Glutamatergic neuron (in vitro differentiated cells): ENCODE measurements at places on chromosomes 4 and X.

- DNase-seq, result peak; percentile 32
Measured at GRCh38 chr4:175874306-175874705, 62.2 kb upstream of the GPM6A start.

DNA sequence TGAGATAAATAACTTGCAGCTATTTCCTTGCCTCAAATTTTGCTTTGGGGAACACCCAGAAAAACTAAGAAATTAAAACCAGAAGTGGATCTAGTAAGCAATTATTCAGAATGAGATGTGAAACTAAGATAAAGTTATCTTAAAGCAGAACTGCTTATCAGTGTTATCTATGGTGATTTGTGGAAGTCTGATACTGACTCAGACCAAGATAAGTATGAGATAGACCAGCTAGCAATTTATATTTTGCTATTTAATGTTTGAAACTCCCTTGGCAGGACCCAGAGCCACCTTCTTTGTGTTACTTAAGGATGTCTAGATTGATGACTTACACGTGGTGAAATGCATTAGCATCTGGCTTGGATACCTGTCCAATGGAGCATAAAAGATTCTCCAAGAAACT, 368.1 kb downstream of the EPHA5 start:
- no peak for DNase-seq

DNA sequence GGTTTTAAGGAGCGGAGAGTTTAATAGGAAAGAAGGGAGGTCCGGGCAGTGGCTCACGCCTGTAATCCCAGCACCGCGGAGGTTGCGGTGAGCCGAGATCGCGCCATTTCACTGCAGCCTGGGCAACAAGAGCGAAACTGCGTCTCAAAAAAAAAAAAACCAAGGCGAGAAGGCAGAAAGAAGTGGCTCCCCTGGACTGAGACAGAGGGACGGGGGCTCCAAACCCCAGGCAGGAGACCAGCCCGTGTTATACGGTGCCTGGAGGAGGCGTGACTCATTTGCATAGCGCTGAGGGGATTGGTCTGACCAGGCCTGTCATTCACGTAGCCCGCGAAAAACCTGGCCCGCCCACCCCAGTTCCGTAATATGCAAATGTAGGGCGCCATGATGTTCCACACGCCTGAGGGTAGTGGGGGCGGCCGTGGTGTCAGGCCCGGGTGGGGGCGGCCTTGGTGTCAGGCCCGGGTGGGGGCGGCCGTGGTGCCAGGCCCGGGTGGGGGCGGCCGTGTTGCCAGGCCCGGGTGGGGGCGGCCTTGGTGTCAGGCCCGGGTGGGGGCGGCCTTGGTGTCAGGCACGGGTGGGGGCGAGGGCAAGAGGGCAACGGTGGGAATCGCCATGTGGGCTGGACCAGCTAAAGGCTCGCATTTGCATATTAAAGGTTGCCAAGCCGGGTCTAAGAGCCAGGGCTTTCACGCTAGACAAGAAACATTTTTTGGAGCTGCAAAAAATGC, 2.1 kb downstream of the PLCXD1 start:
- peak; percentile 89 for DNase-seq

DNA sequence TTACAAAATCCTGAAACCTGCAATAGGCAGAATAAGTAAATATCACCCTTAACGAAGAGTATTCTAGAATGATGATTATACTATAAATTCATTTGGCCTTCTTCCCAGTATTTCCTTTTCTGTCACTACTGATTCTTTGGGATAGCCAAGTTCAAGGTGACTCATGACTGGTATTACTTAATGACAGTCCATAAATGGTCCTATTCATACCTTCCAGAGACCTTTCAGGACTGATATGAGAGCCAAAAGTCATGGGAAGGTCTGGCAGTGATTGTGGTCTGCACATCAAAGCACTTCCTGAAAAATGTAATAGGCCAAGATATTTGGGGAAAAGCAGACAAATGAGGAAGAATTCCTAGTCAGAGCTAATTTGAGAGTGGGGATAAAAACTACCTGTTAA, 239.6 kb upstream of the FAM47A start:
- no peak for DNase-seq

- DNase-seq, result no peak
Measured at GRCh38 chr4:116930329-116930728, 155.0 kb downstream of the TRAM1L1 start.

DNA sequence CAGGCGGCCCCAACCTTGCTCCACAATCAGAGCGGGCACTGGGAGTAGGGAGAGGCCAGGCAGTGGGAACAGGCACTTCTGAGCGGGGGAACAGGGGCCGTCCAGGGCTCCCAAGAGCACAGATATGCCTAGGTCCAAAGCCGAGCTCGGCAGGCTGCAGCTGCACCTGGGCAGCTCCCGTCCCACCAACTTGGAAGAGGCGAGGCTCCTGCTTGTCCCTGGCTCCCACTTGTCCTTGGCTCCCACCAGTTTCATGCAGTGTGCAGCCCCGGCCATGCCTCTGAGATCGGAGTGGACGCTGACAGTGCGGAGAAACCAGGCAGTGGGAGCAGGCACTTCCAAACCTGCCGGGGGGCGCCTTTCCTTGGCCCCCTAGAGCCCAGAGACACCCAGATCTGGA, 84.0 kb upstream of the XAGE2 start:
- DNase-seq, result no peak

DNA sequence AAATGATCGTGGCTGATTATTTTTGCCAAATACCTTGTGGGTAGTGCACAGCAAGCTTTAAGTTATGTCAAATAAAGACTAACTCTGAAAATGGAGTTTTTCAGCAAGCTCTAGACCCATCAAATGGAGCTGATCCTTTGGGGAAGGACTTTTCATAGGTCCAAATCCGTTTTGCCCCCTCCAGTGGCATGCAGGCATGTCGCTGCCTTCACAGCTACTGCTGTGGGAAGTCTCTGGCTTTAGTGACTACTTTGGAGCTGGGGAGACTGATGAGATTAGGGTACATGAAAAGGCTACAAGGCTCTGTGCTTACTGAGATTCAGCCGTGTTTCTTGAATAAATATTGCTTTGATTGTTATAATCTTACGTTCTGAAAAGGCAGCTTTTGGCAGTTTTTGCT, 106.6 kb upstream of the HS3ST1 start:
- no peak for DNase-seq

DNA sequence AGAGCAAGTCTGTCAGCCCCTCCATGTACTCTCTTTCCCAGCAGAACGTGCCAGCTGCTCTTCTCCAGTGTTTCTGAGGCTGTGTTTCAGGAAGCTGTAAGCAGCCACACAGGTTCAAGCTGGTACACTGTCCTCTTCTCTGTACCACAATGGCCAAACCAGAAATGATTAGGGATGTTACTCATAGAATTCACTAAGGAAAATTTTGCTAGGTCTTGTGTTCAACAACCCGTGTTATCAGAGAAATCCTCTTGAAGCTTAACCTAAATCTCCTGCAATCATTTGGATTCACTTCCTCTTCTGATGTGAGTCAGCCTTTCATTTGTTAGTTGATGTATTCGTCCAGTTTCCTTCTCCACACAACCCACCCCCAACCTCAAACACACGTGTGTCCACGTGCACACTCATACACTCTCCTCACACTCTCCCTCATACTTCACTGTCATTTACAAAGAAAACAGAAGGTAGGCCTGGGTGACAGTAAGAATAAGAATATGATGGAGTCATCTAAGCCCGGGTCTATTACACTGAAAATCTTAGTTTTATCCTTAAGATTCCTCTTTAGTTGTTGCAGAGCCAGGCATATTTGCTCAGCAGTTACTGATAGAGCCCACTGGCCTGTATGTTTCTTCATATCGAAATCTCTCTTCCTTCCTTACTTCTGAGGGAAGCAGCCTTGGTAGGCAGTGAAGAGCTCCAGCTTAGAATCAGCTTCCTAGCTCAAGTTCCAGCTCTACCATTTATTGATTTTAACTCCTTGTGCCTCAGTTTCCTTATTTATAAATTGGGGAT, 63.4 kb downstream of the DCUN1D4 start:
- no peak for DNase-seq

- no peak for DNase-seq
Measured at GRCh38 chr4:76762137-76763130, 135.5 kb downstream of the SOWAHB start.

GRCh38 chr4:88706574-88706973, 8.9 kb upstream of the NAP1L5 start:
- DNase-seq, result no peak

GRCh38 chr4:20418861-20419451, 167.3 kb downstream of the SLIT2 start:
- no peak for DNase-seq

- DNase-seq, result no peak
Measured at GRCh38 chr4:4762909-4763821, 96.3 kb upstream of the MSX1 start.

DNA sequence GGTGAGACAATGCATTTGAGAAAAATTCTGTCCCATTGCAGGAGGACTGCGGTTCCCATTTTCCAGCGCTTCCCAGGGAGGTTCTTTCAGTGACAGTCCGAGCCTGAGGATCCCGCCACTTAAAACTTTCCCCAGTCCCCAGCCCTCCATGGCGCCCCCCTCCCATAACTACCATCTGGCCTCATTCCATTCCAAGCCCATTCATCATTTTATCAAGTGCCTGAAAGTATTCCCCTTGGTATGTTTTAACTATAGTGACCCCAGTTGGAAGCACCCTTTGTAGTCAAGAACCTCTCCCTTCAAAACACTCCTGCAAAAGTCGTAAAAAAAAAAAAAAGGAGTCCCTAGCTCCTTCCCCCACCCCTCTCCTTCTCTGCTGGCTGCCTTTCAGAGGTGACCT, 1.2 kb downstream of the RASL11B start:
- DNase-seq, result no peak
